CD4-positive, alpha-beta T cell treated with Interleukin-15 for 4 hours (primary cell): ENCODE measurements at places on chromosomes 3 and 15.

GRCh38 chr3:87435926-87436620 lies 159.7 kb upstream of the POU1F1 start:
- no peak for DNase-seq

DNA sequence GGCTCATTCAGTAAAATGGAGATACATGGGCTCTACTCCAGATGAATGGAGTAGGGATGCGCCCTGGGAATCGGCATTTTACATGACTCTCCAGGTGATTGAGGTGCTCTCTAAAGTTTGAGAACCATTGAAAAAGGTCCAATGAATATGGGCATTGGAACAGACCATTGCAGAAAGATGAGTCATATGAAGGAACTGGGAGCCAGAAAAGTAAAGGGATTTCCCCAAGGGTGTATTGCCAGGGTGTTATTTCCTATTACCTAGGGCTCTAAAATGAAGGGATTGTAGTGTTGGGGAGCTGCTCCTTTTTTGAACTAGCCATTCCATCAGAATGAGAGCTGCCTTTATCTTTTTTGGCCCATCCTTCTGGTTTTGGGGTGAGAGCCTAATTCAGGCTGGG lies 21.7 kb downstream of the CLDN11 start:
- DNase-seq, result no peak

GRCh38 chr3:127375151-127375930 lies 87.5 kb upstream of the PRR20G start:
- no peak for DNase-seq

DNA sequence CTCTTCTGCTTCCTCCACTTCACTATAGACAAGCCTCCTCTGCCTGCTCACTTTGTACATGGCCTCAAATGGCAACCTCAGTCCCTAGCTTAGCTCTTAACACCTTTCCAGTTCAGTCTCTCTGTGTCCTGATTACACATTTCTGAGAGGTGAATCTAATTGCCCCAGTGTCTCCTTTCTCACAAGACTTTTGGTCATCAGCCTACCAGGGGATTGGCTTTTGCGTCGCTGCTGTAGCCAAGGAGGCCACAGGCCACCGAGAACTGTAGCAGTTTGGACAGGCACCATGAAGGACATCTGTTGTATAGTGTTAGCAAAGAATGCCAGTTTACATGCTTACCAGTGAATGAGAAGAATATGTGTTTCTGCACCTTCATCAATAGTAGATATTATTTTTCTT lies 8.5 kb downstream of the IREB2 start:
- no peak for DNase-seq

GRCh38 chr15:58066042-58066867 lies 744 bp upstream of the ALDH1A2 start:
- peak; percentile 9 for DNase-seq

- DNase-seq, result peak; percentile 2
These were observed 1.2 kb upstream of the ABHD17C start for GRCh38 chr15:80693682-80694610.

DNA sequence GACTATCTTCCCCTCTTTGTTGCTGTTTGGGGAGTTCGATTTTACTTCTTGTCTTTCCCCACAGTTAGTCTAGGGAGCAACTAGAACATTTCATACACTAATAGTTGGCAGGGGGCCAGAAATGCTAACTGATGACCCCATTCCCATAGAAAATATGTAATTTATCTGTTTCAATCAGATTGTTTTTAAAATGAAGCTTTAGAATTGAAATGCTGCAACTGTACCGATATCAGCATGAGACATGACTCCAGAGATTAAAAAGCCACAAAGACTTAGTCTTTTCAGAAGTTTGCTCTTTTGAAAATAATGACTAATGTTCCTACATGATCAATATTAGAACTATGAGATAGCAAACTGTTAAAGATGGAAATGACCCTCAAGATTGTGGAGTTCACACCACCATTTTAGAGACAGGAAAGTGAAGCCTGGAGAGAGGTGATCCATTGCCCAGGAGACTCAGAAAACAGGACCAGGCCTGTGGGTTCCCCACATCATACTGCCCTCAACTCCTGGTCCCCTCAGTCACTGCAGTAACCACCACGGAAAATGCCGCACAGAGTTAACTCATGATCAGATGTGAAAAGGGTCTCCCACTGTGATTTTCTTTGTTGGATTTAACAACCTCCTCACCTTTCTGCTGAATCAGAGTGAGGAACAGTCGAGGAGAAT lies 130.3 kb downstream of the CHDH start:
- no peak for DNase-seq

- DNase-seq, result peak; percentile 46
These were observed 34.9 kb downstream of the PRKCD start for GRCh38 chr3:53195602-53196574.

GRCh38 chr3:16789344-16790120 lies 95.2 kb upstream of the PLCL2 start:
- peak; percentile 35 for DNase-seq

GRCh38 chr3:155948476-155948875 lies 78.0 kb downstream of the GMPS start:
- no peak for DNase-seq

- no peak for DNase-seq
These were observed 210.7 kb downstream of the PDCD6IP start for GRCh38 chr3:34008836-34009809.

DNA sequence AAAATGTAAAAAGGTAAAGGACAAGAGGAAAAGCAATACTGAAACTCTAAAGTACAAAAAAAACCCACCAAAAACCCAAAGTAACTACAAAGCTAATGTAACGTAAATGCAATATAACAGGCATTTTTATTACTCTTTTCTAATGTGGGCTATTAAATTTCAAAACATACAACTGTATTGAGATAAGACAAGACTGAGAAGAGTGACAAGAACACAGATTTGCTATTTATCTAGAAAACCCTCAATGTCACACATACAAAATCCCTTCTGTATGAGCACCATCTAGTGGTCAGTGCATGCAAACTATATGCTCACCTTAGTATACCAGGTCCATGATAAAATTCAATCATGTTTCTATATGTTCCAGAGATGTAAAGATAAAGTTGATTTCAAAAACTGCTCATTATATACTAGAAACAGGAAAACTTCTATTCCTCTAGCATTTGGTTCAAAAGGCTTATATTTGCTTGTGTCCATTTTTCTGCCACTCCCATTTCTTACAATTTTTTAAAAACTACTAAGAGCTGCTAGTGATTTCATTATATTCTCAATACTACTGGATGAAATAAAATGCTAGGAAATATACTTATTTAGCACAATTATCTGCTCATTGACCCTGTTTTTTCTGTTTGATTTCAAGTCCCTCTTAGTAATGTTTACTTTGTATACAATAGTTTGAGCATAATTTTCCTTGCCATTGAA lies 111.4 kb downstream of the DLG1 start:
- DNase-seq, result peak; percentile 58

DNA sequence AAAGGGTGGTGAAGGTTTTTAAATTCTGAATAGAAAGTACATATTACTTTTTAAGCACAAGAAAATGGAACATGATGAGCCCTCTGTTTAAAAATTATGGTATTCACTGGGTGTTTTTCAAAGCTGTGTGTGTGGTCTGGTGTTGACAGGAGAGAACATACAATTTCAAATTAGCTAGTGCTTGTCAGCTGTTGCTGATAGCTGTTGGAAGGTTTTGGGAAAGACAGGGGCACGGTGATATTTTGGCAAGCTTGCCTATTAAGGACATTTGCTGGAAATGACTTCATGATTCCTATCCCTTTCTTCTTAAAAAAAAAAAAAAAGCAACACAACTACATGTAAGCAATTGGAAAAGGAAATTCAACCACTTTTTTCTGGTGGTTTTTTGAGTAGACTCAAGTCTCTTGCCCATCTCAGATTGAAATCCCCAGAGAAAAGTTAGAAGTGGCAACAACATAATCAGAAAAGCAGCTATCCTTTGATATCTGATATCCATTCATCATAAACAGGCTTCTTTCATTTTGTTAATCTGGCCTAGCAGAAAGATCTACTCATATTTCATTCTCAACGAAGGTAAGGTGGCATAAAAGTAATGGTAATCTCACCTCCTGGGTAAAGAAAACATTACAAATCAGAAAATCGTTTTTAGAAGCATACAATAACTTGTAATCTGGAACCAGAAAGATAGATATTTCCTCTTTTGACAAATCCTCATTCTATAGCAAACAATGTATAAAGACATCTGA lies 130.0 kb downstream of the RBMS3 start:
- no peak for DNase-seq

- no peak for DNase-seq
These were observed 317.8 kb downstream of the CHST2 start for GRCh38 chr3:143437405-143437804.

DNA sequence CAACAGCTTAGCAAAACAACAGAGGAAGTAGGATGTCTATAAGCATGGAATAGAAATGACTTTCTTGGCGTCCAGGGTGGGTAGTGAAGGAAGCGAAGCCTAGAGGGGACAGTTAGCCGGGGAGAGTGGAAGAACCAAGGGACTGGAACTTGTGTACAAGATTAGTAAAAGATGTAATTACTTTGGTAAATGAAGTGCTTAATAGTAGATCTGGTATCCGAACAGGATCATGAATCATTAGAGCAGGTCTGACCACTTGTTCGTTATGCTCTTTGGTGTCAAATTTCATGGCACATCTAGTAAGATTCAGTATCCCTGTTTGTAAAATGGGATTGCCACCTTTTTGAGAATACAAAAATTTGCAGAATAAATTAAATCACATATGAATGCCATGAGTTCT lies 112.5 kb upstream of the MLF1 start:
- DNase-seq, result no peak

DNA sequence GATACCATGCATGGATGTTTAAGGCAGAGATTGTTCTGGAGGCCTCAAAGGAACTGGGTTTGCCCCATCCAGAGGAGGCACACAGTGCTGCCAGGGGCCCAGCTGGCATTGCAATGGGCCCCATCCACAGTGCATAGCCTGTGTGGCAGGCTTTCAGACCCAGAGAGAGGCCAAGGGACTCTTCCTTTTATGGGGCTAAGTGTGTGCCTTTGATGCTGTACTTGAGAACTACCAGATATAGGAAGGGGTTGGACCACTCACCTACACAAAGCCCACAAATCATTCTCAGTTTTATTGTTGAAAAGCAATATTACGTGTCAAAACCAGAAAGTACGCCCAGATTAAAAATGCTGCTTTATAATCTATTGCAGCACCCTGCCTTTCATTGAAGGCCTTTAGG lies 134.9 kb downstream of the EPHB1 start:
- no peak for DNase-seq

GRCh38 chr3:121431726-121432517 lies 113.9 kb downstream of the POLQ start:
- peak; percentile 77 for DNase-seq

GRCh38 chr15:62887113-62887570 lies 155.4 kb upstream of the TPM1 start:
- no peak for DNase-seq

GRCh38 chr3:16140116-16140893 lies 34.2 kb upstream of the GALNT15 start:
- DNase-seq, result no peak

DNA sequence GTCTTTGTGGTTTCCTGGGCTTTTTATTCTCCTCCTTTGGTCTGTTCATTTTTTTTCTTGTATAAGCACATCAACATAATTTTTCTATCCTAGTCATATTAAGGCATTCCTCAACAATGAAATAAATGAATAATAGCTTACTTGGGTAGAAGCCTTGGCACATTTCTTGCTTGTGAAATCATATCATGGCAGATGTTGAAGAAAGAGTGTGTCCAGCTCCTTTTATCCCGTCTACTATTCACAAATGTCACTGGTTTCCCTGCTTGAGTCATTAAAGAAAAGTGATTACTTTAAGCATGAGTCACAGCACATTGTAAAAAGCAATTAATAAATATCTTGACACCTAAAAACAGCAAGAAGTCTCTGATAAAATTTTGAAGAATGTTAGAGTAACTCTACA lies 42.1 kb downstream of the MINAR1 start:
- no peak for DNase-seq

DNA sequence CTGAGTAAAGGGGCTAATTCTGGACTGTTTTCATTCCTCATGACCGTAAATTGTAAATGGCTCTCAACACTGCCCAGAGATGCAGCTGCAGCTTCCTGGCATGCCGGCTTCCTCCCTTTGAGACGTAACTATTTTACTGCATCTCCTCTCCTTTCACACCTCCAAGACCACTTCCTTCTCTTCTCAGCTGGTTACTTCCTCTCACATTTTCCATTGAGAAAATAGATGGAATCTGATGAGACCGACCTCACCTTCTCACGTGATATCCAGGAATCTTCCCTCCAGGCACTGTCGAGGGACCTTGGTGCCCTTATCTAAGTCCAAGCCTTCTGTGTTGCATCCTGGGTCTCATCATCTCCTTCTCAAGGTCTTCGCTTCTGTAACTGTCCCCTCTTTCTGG lies 12.7 kb downstream of the LYSMD4 start:
- no peak for DNase-seq

GRCh38 chr3:135213822-135214221 lies 418.8 kb downstream of the EPHB1 start:
- DNase-seq, result no peak

DNA sequence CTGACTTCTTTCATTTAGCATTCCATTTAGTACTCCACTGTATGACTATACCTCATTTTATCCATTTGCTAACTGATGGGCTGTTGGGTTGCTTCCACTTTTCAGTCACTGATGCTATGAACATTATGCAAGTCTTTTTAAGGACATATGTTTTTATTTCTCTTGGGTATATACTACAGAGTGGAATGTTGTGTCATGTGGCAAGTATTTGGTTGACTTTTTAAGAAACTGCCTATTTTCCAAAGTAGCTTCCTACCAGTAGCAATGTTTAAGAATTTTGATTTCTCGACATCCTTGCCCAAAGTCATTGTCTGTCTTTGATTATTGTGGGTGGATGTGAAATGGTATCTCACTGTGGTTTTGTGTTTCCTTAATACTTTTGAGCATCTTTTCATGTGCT lies 110.1 kb upstream of the TPM1 start:
- no peak for DNase-seq

DNA sequence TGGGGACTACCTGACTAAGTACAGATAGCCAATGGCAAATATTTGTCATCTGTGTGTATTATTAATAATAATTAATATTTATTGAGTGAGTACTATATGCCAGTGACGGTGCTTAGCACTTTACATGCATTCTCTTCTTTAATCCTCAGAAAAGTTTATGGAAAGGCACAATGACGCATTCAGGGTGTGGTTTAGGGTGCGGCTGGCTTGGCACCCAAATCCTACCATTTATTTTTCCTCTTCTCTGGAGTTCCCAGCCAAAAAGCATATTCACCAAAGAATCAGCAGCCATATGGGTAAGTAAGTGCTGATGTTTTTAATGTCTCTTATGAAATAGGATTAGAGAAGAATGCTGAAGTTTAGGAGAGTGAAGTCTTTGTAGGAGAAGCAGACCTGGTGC lies 140.4 kb upstream of the TP63 start:
- DNase-seq, result no peak

- DNase-seq, result no peak
These were observed 30.9 kb downstream of the STIMATE start for GRCh38 chr3:52866427-52866826.
